Fibroblast of lung (primary cell): ENCODE measurements at places on chromosomes 1 and 21. TPM values are rescaled to one million over a fixed set of nuclear protein-coding genes. Genes with fewer than 3 reads are reported as not detected.

Gene UBL4B
- total RNA-seq: under 0.01 TPM in 1 of 2 replicates, not detected in the other

Gene ERG
- total RNA-seq: under 0.01 and 0.26 TPM in 2 replicates

Gene KIF17
- total RNA-seq: 1.3 and 1.8 TPM in 2 replicates

DNA sequence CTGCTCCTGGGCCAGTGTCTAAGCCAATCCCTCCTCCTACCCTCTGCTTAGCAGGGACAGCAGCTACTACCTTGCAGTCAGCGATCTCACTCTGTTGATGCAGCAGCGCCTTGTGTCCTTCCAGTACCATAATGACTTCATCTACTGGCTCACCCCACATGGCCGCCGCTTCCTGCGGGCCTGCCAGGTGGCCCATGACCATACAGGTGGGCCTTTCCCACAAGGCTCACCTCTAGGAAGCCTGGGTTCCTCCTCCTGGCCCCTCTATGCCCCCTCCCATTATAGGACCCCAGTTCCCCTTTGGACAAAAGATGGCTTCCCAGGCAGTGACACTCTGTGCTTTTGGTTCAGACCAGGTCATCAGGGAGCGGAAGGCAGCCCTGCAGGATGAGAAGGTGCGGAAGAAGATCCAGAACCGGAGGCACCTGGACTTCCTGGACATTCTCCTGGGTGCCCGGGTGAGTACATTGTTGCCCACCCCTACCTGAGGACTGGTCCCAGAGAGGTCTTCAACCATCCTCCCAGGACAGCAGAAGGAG lies 15.1 kb downstream of the CYP4B1 start:
- DNase-seq: no peak

DNA sequence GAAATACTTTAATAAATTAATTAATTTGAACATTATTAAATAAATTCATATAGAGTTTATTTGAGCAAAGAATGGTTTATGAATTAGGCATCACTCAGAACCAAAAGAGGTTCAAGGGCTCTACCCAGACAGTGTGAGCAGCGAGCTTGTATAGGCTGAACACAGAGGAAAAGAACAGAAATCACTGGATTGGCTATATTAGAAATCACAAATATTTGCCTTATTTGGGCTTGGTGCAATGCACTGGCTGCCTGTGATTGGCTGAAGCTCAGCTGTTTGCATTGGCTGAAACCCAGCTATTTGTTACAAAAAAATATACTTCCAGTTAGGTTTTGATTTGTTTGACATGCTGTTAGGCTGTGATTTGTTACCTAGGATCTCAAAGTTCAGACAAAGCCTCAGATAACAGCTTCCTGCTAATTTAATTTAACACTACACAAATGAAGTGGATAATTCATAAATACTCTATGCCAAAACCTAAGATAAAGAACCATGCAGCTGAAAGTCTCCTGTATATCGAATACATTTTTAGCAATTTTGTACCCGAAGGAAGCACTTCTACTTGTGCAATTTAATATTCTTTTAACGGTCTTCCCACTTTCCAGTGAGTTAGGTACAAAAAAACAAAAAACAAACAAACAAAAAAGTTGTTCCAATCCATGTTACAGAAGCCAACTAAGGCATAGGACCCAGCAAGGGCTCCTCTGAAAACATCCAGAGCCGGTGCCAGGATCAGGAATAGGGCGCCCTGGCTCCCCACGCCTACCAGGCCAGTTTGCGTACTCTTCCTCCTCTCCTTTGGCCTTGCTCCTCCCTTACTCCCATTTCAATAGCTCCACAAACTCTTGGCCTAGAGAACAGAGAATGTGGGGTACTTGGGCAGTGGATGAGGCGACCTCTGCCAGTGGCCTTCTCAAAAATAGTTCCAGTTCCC lies 179.1 kb downstream of the DUSP10 start:
- peak; percentile 15 for DNase-seq

DNA sequence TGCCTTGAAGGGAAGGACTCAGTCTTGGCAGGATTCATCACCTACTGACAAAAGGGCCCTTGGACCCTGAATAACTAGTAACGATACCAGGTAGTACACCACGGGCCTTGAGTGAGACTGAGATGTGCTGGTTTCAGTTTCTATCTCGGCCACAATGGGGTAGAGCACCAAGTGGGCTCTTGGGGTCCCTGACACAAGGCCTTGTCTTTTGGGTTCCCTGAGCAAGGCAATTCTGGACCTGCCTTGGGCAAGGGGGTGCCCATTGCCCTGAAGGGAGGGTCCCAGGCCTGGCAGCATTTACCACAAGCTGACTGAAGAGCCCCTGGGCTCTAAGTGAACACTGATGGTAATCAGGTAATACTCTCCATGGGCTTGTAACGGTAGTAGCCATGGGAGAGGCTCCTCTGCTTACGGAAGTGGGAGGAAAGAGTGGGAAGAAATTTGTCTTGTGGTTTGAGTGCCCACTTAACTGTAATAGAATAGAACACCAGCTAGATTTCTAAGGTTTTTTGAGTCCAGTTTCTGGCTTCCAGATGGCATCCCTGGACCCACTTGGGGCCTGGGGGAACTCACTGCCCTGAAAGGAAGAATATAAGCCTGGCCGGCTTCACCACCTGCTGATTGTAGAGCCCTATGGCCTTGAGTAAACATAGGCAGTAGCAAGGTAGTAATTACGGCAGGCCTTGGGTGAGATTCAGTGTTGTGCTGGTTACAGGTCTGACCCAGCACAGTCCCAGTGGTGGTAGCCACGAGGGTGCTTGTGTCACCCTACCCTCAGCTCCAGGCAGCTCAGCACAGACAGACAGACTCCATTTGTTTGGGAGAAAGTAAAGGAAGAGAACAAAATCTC lies 58.5 kb downstream of the WDR4 start:
- DNase-seq: no peak

DNA sequence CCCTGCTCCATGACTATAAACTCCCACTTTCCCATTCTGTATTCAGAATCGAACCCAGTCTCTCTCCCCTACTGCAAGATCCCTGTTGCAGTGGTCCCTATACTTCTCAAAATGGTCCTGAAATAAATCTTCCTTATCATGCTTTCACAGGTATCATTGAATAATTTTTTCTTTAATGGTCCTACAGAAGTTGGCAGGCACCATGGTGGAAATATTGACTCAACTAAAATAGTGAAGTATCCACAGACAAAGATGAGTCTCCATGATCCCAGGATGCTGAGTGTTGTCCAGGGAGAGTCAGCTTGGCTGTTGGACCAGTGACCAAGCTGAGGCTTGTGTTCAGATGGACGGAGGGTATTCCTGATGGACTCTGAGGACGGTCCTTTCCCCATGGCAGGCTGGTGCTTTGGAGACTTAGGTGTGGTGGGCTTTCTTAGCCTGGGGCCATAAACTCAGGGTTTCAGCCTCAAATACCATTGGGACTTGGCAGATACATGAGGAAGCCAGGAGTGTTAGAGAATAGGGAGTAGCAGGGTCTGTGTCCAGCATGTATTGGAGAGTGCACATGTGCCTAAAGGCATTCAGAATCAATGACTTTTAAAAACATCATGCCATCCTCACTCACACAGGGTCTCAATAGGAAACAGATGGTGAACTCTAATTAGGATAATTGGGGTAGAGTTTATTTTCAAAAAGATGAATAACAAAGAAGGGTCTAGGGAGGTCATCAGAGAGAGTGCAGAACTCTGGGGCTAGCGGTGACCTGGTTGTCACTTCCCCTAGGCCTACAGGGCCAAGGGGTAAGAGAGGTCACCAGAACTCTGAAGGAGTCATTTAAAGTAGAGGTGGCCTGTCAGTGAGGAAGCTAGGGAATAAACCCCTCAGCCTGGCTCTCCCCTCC lies 19.8 kb downstream of the TINAGL1 start:
- no peak for DNase-seq

- peak; percentile 29 for DNase-seq
These were observed 196.1 kb downstream of the KCNH1 start for GRCh38 chr1:210937846-210938245.
